ENCODE measurements at places on chromosomes 3 and 15. TPM values are rescaled to one million over a fixed set of nuclear protein-coding genes. Genes with fewer than 3 reads are reported as not detected.

NANOGP8 gene
- not detected for total RNA-seq

PDZRN3 gene
- 27.7 TPM for total RNA-seq

MB21D2 gene
- 18.7 TPM for total RNA-seq

TERC gene
- 759 TPM for total RNA-seq

CATSPER2 gene
- 2.1 TPM for total RNA-seq

CHRNA7 gene
- 0.37 TPM for total RNA-seq

LTF gene
- total RNA-seq: not detected

All from uterine smooth muscle cell (primary cell).